ENCODE measurements at places on chromosomes 12 and 14.

GRCh38 chr12:86712425-86712843 is 456.2 kb upstream of the MGAT4C start:
- no peaks in the 10 kb centered on the region for H3K36me3 ChIP-seq
- no peaks in the 10 kb centered on the region for H3K27me3 ChIP-seq
- H3K4me1 ChIP-seq: no peaks in the 10 kb centered on the region
- DNase-seq: no peak
- H3K4me3 ChIP-seq: no peak overlapping the region

DNA sequence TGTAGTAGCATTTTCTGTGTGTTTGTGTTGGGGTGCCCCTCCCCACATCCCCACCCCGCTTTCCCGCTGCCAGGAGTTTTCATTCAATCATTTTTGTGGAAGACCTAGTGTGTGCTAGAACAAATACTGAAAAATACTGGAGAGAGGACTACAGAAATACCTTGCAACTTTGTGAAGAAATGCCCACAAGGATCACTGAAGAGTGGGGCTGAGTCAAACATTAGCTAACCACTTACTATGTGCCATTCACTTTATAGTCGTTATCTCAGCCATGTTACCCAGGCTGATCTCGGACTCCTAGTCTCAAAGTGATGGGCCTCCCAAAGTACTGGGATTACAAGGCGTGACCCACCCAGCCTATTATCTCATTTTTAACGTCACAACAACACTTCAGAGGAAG is 559 bp upstream of the LMBR1L start:
- H3K36me3 ChIP-seq: peaks cover 7% of the 10 kb centered on the region
- no peaks in the 10 kb centered on the region for H3K27me3 ChIP-seq
- peak overlapping the region; percentile 95 for H3K27ac ChIP-seq
- peak overlapping the region; percentile 95 for H3K4me3 ChIP-seq

DNA sequence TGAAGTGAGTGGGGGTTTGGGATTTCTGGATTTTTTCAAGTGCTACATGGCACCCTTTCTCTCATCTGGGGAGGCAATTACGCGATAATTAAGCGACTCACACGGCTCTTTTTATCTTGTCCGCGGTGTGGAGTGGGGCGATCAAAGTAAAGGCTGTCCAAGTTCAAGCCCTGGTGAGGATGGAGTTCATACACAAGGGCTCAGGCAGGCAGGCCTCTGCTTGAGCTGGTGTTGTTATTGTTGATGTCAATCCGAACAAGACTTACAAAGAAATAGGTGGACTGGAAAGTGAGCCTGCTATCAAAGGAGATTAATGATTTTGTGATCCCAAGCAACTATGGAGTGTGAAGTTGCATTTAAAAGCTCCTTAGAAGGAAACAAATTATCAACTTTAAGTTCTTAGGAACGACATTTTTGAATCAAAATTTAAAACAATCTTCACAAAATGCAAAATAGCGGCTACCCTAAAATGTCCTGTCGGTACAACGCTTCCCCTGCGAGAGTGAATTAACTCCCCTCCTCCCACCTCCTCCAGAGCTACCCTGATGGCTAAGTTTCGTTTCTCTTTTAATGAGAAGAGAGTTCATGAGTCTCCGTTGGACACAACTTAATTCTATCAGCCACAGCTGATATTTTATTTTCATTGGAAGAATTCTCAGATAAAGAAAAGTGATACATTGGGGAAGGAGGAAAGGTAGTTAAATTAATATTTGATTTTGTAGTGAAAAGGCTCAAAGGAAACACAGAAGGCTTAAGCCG is 5.9 kb downstream of the FOXA1 start:
- peak; percentile 60 for DNase-seq
- peaks cover 78% of the 10 kb centered on the region for H3K27me3 ChIP-seq
- H3K4me1 ChIP-seq: peaks cover 10% of the 10 kb centered on the region
- peak overlapping the region; percentile 97 for H3K27ac ChIP-seq
- H3K36me3 ChIP-seq: peaks cover 4% of the 10 kb centered on the region

DNA sequence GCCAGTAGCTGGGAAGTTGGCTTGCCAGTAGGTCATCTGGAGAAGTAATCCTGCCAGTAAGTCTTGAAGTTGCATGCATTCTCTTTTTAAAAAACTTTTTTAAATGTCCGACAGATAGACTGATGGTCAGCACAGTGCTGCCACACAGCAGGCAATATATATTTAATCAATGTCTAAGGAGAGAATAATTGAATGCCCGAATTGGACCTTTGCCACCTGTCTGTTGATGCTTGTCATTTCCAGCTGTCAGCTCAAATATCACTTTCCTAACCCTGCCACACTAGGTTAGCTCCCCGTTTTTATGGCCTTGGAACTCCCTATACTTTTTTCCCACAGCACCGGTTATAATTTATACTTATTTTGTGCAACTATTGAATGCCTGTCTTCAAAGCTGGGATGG is 2.1 kb upstream of the SLC15A4 start:
- peaks cover 3% of the 10 kb centered on the region for H3K36me3 ChIP-seq
- peaks cover 9% of the 10 kb centered on the region for H3K4me1 ChIP-seq
- H3K27me3 ChIP-seq: no peaks in the 10 kb centered on the region

- DNase-seq: no peak
- no peak overlapping the region for H3K4me3 ChIP-seq
- peaks cover 27% of the 10 kb centered on the region for H3K4me1 ChIP-seq
- peak overlapping the region; percentile 16 for H3K27ac ChIP-seq
- no peaks in the 10 kb centered on the region for H3K36me3 ChIP-seq
- H3K27me3 ChIP-seq: peaks cover 56% of the 10 kb centered on the region
Observed at GRCh38 chr12:54056110-54056509, 2.5 kb downstream of the HOXC4 start.

DNA sequence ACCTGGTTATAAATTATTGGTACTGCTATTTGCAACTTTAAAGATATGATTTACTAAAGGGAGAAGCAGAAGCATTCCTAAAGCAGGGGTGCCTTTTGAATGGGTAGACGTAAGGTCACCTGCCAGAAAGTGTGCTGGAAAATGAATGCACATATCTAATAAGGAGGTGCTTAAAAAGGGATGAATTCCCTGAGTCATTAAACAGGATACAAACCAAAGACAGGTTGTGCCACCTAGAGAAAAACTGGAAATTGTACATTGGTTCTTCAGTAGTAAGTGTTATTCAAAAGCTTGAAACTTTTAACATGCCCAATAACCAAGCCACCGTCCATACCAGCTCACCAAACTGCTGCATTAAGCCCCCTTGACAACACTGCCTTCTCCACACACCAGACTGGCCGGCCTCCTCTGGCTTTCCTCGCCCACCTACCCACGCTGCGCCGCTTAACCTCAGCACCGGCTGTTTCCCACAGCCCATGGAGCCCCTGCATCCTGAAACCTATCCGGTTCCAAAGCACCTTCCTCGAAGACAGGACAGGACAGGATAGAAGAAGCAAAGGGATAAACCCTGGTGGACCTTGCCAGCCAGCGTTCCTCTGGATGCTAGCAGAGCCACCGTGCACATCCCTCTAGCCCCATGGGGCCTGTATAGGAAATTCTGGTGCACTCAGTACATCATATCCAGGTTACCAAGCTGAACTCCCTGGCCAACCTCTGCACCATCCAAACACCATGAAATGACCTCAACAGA is 201.5 kb upstream of the CAND1 start:
- H3K27me3 ChIP-seq: peaks cover 29% of the 10 kb centered on the region
- no peak overlapping the region for H3K27ac ChIP-seq
- peak; percentile 14 for DNase-seq
- H3K4me1 ChIP-seq: no peaks in the 10 kb centered on the region
- H3K36me3 ChIP-seq: no peaks in the 10 kb centered on the region
- H3K4me3 ChIP-seq: no peak overlapping the region

DNA sequence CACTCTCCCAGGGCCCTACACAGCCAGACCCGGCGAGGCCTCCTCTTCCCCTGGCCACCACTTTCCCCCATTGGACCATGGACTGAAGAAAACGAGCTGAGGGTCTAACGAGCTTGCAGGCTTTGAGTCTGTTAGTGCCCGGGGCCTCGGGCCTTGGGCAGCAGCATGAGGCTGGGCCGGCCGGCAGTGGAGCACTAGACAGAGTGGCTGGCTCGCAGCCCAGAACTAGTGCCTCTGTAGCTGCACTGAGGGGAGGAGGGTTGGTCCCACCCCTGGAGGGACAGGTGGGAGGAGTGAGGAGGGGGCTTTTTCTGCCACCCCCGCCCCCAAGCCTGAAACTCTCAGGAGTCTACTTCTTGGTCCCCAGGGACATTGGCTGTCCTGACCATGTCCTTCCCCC is 38.7 kb downstream of the SLC6A12 start:
- no peaks in the 10 kb centered on the region for H3K36me3 ChIP-seq
- no peaks in the 10 kb centered on the region for H3K27me3 ChIP-seq
- no peak for DNase-seq
- peaks cover 21% of the 10 kb centered on the region for H3K4me1 ChIP-seq
- no peak overlapping the region for H3K27ac ChIP-seq
- H3K4me3 ChIP-seq: no peak overlapping the region

GRCh38 chr14:104294983-104295680 is 156.7 kb downstream of the KIF26A start:
- no peak overlapping the region for H3K4me3 ChIP-seq
- no peak overlapping the region for H3K27ac ChIP-seq
- no peaks in the 10 kb centered on the region for H3K36me3 ChIP-seq
- no peaks in the 10 kb centered on the region for H3K4me1 ChIP-seq
- H3K27me3 ChIP-seq: no peaks in the 10 kb centered on the region
- DNase-seq: no peak

- no peaks in the 10 kb centered on the region for H3K4me1 ChIP-seq
- no peak overlapping the region for H3K27ac ChIP-seq
- peaks cover 7% of the 10 kb centered on the region for H3K36me3 ChIP-seq
- no peak overlapping the region for H3K4me3 ChIP-seq
- no peaks in the 10 kb centered on the region for H3K27me3 ChIP-seq
Observed at GRCh38 chr14:56650979-56651378, 71.4 kb downstream of the TMEM260 start.

- no peak overlapping the region for H3K4me3 ChIP-seq
- DNase-seq: no peak
- H3K27ac ChIP-seq: no peak overlapping the region
- no peaks in the 10 kb centered on the region for H3K4me1 ChIP-seq
- H3K36me3 ChIP-seq: no peaks in the 10 kb centered on the region
- no peaks in the 10 kb centered on the region for H3K27me3 ChIP-seq
Observed at GRCh38 chr14:51454351-51454750, 197.4 kb upstream of the FRMD6 start.

GRCh38 chr12:92654929-92655328 is 47.9 kb upstream of the PLEKHG7 start:
- no peak overlapping the region for H3K27ac ChIP-seq
- peaks cover 5% of the 10 kb centered on the region for H3K4me1 ChIP-seq
- no peaks in the 10 kb centered on the region for H3K27me3 ChIP-seq
- no peak overlapping the region for H3K4me3 ChIP-seq

- H3K36me3 ChIP-seq: peaks cover 25% of the 10 kb centered on the region
- no peak overlapping the region for H3K27ac ChIP-seq
- no peak overlapping the region for H3K4me3 ChIP-seq
- DNase-seq: no peak
Observed at GRCh38 chr14:39370415-39370814, 61.8 kb downstream of the FBXO33 start.

DNA sequence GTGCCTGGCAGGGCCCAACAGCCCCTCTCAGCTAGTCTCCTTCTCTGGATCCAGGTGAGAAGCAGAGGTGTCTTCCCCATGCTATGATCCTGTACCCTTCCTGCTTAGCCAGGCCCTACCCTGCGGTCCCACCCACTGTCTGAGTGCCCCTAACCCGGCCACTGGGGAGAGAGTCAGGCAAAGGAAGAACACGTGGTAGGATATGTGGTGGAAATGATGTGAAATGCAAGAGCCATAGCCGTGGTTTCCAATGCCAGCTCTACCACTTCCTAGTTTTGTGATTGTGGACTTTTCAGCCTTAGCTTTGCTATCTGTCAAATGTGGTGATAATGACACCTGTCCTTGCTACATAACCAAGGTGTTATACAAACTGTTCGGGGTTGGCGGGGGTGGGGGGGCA is 15.8 kb downstream of the KRT2 start:
- H3K27ac ChIP-seq: no peak overlapping the region
- peaks cover 9% of the 10 kb centered on the region for H3K27me3 ChIP-seq
- DNase-seq: no peak
- no peaks in the 10 kb centered on the region for H3K36me3 ChIP-seq
- H3K4me3 ChIP-seq: no peak overlapping the region
- H3K4me1 ChIP-seq: no peaks in the 10 kb centered on the region

GRCh38 chr14:75422169-75422568 is 5.7 kb upstream of the JDP2 start:
- no peaks in the 10 kb centered on the region for H3K27me3 ChIP-seq
- H3K27ac ChIP-seq: no peak overlapping the region
- peaks cover 5% of the 10 kb centered on the region for H3K4me1 ChIP-seq
- no peak overlapping the region for H3K4me3 ChIP-seq
- H3K36me3 ChIP-seq: no peaks in the 10 kb centered on the region

GRCh38 chr12:67141296-67142018 is 127.7 kb upstream of the CAND1 start:
- H3K27ac ChIP-seq: no peak overlapping the region
- H3K4me1 ChIP-seq: no peaks in the 10 kb centered on the region
- no peak for DNase-seq
- H3K27me3 ChIP-seq: peaks cover 5% of the 10 kb centered on the region

DNA sequence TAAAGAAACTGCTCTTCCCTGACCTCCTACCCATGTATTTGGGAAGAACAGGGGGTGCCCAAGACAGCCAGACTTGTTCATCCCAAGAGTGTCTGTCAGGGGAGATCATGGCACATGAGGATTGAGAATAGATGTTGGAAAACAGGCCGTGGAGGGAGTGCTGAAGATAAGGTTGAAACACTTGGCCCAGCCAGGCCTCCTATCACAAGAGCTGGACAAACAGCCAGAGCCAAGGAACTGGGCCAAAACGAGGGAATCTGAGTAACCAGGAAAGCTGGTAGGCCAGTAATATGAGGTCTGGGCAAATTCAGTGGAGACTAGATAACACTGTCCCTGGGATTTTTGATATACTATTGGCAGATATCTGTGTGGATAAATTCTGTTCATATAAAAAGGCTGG is 161.7 kb downstream of the TMX1 start:
- no peaks in the 10 kb centered on the region for H3K27me3 ChIP-seq
- H3K4me1 ChIP-seq: no peaks in the 10 kb centered on the region
- no peak for DNase-seq
- H3K4me3 ChIP-seq: no peak overlapping the region

DNA sequence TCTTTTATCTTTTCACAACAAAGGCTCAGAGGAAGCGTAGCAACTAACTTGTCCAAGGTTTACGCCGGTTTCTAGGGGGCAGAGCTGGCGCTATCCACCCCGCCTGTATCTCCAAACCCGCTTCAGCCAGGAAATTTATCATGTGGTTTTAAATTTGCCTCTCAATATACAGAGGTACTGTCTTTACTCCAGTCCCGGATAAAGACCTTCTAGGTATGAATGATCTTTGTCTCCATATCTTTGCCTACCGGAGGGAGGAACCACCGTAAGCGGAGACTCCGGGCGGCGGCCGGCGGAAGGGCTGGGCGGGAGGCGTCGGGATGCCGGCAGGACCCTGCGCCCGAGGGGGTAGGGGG is 693 bp upstream of the RIMKLB start:
- H3K4me1 ChIP-seq: peaks cover 9% of the 10 kb centered on the region
- H3K27me3 ChIP-seq: no peaks in the 10 kb centered on the region
- H3K27ac ChIP-seq: peak overlapping the region; percentile 96

- H3K36me3 ChIP-seq: peaks cover 12% of the 10 kb centered on the region
- H3K27ac ChIP-seq: no peak overlapping the region
Observed at GRCh38 chr12:106873983-106874382, 81.7 kb upstream of the TMEM263 start.

Measured in large intestine (tissue), 12 donors.